ENCODE measurements at places on chromosomes 2 and 18. TPM values are rescaled to one million over a fixed set of nuclear protein-coding genes. Genes with fewer than 3 reads are reported as not detected.

DNA sequence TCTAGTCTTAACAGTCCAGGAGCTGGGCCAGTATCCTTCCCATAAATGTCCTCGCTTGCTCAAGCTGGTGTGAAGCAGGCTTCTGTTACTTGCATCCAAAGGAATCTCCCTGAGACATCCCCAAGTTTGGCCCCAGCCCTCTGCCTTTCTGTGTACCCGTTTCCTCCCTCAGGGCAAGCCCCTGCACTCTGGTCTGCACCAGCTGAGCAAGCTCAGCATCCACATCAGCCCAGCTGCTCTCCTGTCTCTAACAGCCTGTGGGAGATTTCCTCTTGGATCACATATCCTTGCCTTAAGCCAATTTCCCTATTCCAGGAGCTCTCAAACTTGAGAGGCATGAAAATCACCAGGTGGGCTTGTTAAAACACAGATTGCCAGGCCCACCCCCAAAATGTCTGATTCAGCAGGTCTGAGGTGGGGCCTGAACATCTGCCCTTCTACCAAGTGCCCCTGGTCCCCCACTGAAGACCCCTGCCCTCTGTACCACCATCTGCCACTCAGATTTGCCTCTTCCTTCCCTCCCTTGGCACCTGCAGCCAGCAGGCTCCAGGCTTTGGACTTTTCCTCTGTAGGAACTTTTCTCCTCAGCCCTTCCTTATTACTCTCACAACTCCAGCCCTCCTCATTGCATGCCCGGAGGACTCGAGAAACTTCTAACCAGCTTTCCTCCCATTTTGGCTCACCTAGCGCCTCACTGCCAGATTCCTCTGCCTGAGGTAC, 32.1 kb downstream of the REEP1 start:
- DNase-seq, result no peak

Gene SLC4A5
- total RNA-seq, result 0.17 TPM

- no peak for DNase-seq
Observed at GRCh38 chr18:79275461-79275860, 120.3 kb upstream of the NFATC1 start.

DNA sequence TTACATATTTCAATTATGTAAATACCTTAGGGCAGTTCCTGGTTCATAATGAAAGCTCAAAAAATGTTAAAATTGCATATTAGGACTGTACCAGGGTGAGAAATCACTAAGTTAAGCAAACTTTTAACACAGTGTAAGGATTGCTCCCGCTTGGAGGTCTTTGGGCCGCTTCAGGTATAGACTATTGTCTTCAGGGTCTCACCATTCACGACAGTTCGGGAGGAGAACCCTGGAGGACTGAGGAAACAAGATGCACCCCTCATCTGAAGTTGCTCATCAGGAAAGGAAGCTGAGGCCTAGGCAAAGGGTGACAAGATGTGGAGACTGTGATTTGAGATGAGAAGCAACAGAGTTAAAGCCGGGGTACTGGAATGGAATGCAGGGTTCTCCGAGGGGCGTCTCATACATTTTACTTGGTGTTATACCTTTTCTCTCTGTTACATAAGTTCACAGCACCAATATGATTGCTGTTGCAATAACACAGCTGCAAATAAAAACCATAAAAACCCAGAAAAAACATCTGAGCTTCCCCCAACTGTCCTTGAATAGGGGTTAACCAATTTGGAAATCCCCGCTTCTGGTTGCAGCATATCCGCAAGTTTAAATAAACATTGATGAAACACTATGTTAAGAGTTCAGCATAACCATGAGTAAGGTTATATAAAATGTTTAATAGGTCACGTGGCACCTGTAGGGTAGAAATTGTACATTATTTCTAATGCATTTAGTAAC, 40.1 kb downstream of the FBXO48 start:
- no peak for DNase-seq

- no peak for DNase-seq
Observed at GRCh38 chr2:222561817-222562645, 93.9 kb downstream of the FARSB start.

DNA sequence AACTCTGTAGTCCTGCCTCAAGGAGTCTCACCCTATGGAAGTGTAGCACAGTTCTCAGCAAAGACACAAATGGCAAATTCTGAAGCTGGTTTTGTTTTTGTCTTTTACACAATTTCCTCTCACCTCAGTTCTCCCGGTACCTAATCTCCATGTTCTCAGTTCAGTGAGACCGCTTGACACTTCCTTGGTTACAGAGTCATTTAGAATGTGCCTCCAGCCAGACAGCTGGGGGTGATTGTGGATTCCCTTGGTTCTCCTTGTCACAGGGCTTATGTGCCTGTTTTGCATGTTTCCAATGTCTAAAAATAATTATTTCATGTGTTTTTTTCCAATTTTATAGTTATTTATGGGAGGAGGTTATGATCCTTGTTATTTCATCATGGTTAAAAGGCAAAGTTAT, 379.5 kb upstream of the MAP2 start:
- no peak for DNase-seq

GRCh38 chr2:39264733-39265132, 21.0 kb upstream of the CDKL4 start:
- no peak for DNase-seq

DNA sequence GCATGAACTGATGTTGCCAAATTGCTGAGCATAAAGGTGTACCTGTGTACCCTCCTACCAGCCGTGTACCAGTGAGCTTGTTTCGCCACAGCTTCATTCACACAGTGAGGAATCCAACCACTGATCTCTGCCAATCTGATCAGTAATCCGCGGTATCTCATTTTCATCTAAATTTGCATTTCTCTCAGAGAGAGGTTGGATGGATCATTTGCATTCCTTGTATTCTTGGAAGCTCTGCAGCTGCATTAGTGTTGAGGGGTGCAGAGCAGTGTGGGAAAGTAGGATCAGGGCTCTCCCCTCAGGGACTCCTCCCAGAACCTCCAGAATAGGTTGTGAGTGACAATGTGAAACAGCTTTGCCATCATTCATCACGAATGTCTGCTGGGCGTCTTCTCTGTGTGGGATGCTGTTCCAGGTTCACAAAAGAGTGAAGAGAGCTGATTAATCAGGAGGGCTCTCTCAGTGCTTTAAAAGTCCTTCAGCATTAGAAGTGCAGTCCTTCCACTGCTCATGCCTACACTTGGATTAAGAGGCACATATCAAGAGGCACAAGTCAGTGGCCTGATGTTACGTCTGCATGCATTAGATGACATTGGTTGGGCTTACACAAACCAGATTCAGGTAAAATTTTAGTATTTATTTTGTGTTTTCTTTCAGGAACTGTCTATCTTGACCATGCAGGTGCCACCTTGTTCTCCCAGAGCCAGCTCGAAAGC, 7.5 kb downstream of the MOCOS start:
- no peak for DNase-seq

DNA sequence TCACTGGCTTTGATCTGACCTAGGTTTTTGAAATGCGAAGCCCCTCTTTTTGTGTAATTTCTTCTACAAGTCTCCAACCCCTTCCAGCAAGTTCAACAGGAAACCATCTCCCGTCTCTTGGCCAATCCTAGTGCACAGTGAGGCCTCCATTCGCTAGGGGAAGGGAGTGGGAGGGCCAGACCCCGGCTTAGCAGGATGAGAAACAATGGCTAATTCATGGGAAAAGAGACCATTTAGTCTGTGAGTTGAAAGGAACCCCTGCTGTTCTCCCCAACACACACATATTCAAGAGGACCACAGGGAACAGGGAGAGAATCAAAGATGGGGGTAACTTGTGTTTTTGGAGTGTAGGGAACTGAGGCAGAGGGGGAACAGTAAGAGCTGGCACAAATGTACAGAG, 83.0 kb downstream of the RTN4 start:
- no peak for DNase-seq

DNA sequence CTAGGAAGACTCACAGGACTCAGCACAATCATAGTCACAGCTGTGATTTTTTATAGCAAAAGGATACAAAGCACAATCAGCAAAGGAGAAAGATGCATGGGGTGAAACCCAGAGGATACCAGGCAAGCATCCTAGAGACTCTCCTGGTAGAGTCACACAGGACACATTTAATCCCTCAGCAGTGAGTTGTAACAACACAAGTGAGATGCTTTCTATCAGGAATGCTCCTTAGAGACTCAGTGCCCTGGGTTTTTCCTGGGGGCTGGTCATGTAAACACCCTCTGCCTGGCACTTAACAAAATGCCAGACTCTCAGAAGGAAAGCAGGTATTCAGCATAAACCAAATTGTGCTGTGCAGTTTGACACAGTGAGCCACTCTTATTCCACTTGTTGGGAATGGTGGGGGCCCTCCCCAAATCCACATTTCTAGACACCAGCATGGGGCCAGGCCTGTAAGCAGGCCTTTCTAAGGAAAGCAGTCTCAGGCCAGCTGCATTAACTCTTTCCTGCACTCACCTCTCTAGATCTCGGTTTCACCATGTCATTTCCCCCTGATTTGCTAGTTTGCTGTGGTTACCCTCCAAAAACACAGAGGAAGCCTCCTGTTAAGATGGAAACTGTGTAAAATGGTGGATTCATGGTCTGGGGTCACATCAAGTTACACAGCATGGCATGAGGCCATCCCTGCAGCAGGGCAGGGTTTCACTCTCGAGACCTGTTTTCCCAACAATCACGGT, 16.9 kb upstream of the RNU4ATAC start:
- no peak for DNase-seq
